ENCODE measurements at places on chromosomes 7 and 10.

DNA sequence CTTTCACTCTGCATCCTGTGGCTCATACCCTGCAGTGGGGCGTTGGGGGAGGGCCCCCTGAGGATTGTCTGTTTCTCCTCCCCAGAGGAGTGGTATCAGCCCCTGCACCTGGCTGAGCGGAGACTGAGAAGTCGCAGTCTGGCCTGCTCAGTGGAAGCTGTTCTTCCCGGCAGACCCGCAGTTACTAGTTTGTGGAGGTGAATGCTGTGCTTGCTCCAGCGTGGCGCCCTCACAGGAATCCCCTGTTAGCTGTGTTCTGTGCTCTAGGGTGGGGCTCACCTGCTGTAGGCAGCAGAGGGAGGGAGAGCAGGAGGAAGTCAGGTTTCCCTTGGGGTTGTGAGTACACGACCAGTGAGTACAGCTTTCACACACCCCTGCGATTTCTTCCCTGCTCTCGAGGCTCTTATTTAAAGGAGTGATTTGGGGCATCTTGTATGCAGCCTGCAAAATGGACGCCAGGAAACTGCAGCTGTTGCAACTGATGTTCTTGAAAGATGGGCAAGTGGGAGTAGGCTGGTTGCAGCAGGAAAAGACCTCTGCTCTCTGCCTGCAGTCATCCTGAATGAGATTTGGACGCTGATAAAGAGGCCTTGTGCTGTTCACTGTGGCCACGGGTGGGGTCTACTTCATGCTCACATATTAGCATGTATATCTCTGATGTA lies 66.4 kb downstream of the HK1 start:
- DNase-seq, result no peak

DNA sequence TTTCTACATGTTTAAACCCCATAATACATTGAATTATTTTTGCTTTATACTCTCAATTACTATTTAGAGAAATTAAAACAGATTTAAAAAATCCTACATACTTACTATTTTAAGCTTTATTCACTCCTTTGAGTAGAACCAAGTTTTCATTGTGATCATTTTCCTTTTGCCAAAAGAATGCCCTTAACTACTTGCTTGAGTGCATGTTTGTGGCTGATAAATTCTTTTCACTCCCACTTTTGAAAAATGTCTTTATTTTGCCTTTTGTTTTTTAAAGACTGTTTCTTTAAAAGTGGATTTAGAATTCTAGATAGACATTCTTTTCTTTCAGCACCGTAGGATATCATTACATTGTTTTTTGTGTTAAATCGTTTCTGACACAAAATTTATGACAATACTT lies 22.3 kb upstream of the AGR3 start:
- no peak for DNase-seq

GRCh38 chr7:66894463-66895080 lies 26.5 kb upstream of the TMEM248 start:
- DNase-seq, result no peak

DNA sequence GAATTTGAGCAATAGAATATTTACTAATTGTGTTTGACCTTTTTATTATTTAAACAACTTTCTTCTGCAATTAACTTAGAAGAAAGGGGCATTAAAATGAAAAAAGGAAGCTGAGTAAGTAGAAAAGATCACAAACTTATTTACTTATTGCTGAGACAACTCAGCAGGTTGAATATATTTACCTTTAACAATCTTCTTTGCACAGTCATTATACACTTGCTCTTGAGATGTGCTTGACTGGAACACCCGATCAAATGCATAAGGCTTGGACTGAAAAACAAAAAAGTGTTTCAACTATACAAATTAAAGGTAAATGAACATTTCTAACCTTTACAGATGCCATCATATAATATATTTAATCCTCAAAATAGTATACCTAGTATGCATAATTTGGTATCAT lies 7.9 kb downstream of the KIF5B start:
- no peak for DNase-seq

GRCh38 chr7:916291-916941 lies 38.1 kb downstream of the ADAP1 start:
- DNase-seq, result no peak

- DNase-seq, result no peak
These were observed 63.3 kb downstream of the NOC3L start for GRCh38 chr10:94299417-94299816.

- DNase-seq, result no peak
These were observed 201.1 kb downstream of the LRRN3 start for GRCh38 chr7:111292026-111292470.

GRCh38 chr7:28144266-28144665 lies 36.3 kb downstream of the JAZF1 start:
- DNase-seq, result no peak

DNA sequence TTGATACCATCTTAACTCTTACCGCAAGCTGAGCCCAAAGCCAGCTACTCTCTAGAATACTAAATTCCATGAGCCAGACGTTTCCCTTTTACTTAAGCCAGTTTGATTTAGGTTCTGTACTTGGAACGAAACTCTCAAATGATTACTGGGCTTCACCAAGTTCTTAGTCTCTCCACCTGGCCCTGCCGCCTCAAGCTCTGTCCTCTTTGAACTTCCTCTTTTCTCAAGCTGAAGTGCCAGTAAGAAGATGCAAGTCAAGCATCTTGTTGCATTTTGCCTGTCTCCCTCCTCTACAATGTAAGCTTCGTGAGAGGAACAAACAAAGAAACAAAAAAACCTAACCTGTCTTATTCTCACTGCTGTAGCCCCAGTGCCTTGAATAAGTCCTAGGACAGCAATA lies 358.2 kb upstream of the NPVF start:
- DNase-seq, result no peak

- DNase-seq, result no peak
These were observed 191.3 kb upstream of the RHOBTB1 start for GRCh38 chr10:61135276-61135721.

DNA sequence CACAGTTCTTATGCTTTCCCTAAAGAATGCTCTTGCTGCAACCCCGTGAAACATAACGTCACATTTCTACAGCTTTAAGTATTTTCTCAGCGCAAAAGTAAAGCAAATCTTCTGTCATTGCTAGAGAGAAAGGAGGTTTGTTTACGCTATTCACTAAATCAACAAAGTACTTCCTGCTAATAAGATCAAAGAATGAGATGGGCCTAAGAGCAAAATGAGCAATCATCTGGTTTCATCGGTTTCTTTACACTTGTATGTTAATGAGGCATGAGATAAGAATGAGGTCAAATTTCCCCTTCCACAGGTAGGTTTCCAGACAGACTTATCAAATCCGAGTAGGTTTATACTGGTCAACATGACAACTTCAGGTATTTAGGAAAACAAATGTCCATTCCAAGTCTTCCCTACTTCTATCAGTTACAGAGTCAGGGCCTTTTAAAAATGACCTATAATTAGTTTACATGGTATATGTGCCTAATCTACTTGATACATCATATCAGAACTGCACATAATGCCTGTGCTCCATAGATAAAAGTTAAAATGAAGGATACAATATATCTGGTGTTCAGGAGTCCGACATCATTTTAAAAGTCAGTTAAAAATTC lies 8.4 kb downstream of the USP6NL start:
- no peak for DNase-seq

DNA sequence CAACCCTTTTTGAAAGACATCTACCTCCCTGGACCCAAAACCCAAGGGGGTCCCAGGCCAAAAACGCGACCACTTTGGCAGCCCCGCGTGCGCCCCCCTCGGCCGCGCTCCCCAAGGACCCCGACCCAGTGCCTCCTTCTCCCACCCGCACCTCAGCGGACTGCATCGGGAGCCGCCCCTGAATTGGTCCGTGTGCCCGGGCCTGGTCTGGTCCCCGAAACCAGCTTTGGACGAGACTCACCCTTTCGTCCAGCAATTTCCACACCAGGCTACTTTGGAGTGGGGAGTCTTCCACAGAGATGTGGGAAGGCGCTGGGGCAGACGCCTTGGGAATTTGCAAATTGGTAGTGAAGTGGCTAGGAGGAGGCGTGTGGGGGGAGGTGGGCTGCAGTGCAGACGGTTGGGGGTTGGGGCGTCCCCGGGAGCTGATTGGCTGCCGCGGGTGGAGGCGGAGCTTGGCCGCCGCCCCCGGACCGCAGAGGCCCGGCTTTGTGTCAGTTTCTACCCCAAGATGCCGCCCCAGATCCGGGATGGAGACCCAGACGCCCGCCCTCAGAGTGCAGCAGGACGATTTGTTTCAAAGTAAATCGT lies 16.9 kb downstream of the TCAF1 start:
- peak; percentile 8 for DNase-seq

GRCh38 chr10:132296666-132297443 lies 10.9 kb downstream of the STK32C start:
- DNase-seq, result no peak

DNA sequence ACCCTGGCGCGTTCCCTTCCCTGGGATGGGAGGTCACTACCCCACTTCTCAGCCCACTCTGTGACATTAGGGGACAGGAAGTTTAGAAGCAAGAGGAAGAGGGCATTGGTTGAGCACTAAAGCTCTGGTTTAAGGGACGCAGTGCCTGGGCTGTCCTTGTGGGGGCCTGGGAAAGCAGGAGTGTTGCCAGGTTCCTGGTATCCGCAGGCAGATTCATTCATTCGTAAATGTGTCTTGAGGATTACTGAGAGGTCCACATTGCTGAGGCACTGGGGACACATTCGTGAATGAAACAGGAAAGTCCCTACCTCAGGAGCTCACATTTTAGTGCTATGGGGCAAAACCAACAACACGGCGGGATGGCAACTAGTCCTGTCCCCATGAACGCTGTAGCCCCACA lies 69.4 kb downstream of the COL13A1 start:
- DNase-seq, result no peak

DNA sequence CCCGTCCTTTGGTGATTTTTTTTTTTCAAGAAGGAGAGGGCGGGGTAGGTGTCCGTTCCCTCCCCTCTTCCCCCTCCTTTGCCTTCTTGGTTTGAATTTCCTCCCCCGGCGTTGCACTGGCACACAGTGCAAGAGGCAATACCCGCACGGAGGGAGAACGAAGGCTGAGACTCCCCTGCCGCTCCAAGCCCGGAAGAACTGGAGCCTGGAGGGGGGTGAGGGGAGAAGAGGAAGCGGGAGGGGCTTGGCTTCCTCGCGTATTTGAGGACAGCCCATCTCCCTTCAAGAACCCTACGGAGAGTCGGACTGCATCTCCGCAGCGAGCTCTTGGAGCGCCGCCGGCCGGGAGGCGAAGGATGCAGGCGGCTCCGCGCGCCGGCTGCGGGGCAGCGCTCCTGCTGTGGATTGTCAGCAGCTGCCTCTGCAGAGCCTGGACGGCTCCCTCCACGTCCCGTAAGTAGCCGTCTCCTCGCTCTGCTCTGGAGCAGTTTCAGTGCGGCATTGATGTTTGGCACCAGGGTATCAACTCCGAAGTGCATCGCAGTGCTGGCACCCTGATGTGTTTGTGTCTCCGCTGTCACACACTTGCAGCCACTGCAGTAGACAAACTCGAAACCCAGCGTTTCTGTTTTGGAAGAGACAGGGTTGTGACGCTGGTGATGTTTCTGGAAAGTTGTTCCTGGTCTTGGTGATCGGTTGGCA lies at the start of gene CNTNAP2:
Gene CNTNAP2 (plus strand): TSS at position 281 of the 702 bp plus-strand sequence. CDS start 76 bp downstream, at position 357.
- peak; percentile 64 for DNase-seq

DNA sequence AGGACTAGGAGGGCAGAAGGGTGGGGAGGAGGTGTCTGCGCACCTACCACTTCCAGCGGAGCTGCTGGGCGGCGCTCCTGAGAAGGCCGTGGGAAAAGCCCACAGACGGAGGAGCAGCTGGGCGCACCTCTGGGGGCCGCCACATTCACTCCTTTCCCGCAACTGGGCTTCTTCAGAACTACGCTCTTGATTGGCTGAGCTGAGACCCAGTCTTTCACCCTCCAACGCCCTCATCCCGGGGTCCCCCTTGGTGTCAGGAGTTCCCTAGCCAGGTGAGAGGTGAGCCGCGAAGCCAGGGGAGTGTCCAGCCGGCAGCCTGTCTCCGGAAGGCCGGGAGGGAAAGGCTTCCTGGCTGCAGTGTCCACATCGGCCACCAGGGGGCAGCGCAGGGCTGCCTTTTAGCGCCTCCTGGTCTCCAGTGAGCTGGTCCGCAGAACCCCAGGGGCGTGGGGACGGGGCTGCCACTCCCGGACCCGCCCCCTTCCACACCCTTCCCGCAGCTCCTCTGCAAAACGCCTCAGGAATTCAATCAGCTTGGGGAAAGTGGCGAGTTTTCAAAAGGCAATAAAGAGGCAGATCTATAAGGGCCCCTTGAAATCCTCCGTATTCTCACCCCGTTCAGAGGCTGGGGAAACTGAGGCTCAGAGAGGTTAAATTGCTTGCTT lies 98.8 kb downstream of the CHST15 start:
- DNase-seq, result peak; percentile 80

DNA sequence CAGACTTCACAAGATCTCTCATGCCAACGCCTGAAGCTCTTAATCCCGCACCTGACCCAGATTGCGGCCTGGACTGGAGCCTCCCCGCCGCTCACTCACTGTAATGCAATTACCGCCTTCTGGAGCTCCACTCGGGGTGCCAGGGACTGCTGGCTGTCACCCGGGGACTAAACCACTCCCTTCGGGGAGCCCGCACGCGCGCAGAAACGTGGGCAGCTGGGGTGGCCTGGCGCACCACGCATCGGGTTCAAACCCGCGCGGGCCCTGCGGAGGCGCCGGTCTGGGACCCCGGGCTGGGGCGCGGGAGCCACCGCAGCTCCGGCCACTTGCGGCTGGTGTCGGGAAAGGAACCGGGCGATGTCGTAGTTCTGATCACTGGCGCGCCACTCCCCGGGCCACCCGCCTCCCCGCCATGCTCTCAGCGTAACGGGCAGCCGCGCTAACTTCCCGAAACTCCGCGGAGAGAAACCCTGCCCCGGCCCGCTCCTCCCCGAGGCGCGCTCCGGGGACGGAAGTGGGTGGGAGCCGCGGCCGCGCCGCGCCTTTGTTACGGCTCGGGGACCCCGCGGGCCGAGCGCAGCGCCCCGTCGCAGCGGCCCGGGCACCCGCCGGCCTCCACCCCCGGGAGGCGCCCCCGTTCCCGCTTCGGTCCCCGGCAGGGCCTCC lies 100.3 kb upstream of the SVIL start:
- no peak for DNase-seq

- DNase-seq, result no peak
These were observed 43.3 kb downstream of the TAF3 start for GRCh38 chr10:7861509-7862120.

- DNase-seq, result no peak
These were observed 54.9 kb downstream of the ZNF800 start for GRCh38 chr7:127337581-127337980.

DNA sequence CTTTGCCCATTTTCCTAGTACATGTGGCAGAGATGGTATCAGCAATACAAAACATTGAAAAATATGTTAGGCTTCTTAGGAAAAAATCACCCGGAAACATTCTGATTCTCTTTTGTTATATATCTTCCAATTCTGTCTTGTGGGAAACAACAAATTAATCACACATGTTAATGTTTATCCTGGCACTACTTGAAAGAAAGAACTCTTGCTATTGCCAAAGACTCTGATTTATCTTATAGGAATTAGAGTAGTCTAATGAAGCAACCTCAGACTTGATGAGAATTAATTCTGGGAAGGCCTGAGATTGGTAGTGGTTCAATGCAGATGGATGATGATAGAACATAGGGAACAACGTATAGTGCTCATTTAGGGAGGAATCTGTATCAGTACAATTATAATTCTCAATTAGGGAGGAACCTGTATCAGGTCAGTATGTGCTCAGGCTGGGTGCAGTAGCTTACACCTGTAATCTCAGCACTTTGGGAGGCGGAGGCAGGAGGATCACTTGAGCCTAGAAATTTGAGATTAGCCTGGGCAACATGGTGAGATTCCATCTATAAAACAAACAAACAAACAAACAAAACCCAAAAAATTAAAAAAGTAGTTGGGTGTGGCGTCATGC lies 50.7 kb downstream of the TAS2R16 start:
- DNase-seq, result no peak

GRCh38 chr7:115689941-115690340 lies 340.6 kb downstream of the TFEC start:
- no peak for DNase-seq

GRCh38 chr7:144525956-144526355 lies 122.5 kb upstream of the NOBOX start:
- DNase-seq, result no peak

Data from caudate nucleus (tissue), 63 donors.